ENCODE measurements at places on chromosomes 11 and 22.

DNA sequence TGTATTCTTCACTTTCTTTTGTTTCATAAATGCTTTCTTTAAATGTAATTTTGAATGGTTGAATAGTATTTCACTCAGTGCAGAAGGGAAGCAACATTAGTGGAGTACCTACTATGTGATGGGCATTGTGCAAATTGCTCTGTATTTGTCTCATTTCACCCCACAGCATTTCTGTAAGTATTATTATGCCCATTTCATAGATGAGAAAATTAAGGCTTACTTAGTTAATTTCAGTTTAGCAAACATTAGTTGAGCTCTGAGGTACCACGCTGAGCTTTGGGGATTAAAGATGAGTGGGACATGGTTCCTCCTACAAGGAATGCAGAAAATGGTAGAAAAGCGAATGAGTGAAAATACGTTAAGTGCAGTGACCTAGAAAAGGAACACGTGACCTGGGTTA lies 58.1 kb downstream of the SWAP70 start:
- no peak for DNase-seq

- peak; percentile 34 for DNase-seq
Measured at GRCh38 chr11:69293819-69294505, at the start of gene MYEOV. MYEOV (plus strand) TSS chr11:69294155; CDS start chr11:69295355, 1,200 bp downstream.

- DNase-seq: no peak
Measured at GRCh38 chr11:102416976-102417375, 35.6 kb downstream of the TMEM123 start.

- no peak for DNase-seq
Measured at GRCh38 chr11:19718051-19718450, 5.4 kb downstream of the NAV2 start.

DNA sequence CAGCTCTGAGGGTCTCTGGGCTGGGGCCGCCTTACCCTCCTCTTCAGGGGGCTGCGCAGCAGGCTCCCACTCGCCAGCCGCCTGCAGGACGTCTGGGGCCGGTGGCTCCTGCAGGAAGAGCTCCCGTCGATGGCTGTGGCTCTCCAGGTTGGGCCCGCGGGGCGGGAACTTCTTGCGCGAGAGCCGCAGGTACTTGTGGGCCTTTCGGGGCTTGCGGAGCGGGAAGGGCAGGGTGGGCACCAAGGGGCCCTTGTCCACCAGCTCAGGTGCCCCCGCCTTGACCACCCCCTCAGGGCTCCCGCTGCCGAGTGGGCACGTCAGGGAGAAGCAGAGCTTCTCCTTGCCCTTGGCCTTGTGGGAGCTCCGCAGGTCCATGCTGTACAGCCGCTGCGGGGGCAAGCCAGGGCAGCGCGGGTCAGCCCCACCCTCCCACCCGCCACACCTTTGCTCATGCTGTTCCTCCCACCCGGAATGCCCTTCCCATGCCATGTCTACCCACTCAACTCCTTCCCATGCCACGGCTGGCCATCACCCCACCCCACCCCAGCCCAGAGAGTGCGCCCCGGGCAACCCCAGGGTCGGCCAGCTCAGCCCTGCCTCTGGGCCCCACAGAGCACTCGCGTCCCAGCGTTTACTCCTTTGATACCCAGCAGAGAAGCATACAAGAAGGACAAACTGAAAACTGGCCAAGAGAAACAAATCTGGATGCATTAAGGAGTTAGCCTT lies 18.0 kb downstream of the CBX7 start:
- DNase-seq: no peak

GRCh38 chr11:17413414-17414316 lies 25.2 kb upstream of the KCNJ11 start:
- DNase-seq: no peak

DNA sequence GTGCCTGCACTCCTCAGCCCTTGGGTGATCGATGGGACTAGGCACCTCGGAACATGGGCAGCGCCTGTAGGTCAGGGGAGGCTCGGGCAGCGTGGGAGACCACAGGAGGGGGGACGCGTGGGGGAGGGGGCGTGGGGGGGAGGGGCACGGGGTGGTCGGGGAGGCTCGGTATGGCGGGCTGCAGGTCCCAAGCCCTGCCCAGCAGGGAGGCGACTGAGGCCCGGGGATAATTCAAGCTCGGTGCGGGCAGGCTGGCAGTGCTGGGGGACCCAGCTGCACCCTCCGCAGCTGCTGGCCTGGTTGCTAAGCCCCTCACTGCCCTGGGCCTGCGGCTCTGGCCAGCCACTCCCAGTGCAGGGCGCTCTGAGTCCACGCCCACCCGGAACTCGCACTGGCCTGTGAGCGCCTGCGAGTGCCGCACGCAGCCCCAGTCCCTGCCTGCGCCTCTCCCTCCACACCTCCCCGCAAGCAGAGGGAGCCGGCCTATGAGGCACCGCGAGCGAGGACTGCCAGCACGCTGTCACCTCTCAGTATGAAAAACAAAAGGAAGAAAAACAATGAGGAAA lies 1698.3 kb upstream of the RAG2 start:
- DNase-seq: no peak

DNA sequence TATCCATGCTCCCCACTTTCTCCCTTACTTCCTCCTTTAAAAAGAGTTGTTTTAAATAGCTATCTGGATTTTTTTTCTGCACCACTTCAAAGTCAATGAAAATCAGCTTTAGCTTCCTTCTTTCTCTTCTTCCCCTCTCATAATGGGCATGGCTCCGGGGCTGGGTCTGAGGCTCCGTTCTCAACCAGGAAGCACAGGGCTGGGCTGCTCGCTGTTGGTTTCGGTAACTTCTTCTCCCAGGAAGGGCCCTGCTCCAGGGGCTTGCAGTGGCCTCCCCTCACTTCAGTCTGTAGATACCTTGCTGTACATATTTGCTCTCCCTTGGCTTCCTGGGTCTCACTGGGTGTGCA lies 23.8 kb downstream of the MICAL2 start:
- no peak for DNase-seq

GRCh38 chr22:44775862-44776261 lies 23.5 kb downstream of the ARHGAP8 start:
- no peak for DNase-seq

- no peak for DNase-seq
Measured at GRCh38 chr11:112016088-112016764, 9.0 kb upstream of the DLAT start.

- no peak for DNase-seq
Measured at GRCh38 chr11:61119055-61119454, 16.8 kb downstream of the CD5 start.

DNA sequence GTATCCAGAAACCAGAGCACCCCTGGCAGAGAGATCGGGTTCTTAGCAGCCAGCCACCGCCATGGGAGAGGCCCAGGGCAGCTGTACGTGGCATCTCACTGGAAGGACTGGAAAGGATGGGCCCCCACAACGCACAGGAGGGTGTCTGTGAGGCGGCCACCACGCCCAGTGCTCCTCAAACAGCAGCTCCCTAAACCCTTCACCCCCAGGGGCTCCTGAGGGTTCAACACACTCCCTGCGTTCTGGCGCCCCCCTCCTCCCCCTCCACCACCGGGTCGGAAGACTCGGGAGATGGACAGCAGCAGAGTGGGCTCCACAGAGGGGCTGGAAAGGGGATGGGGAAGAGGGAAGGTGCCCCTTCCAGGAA lies 1.1 kb downstream of the MAPK12 start:
- no peak for DNase-seq

DNA sequence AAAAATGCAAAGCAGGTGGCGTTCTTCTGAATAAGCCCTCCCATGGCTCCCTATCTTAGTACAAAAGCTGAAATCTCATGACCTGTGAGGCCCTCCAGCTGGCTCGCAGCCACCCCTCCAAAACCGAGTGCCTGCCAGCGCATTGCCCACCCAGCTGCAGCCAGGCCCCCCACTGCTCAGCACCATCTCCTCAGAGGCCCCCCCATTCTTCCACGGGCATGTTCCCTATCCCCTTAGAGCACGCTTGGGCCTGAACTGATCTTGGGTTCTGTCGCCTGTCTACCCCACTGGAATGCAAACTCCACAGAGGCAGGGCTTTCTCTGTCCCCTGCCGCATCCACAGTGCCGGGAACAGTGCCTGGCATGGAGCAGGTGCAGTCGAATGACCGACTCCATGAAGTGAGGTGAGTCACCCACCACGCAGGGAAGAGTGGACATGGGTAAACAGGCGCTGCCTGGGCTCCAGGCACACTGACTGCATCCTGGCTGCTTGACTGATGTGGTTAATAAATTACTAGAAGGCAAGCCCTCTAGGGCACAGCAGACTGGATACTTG lies 11.3 kb upstream of the EFCAB6 start:
- no peak for DNase-seq

DNA sequence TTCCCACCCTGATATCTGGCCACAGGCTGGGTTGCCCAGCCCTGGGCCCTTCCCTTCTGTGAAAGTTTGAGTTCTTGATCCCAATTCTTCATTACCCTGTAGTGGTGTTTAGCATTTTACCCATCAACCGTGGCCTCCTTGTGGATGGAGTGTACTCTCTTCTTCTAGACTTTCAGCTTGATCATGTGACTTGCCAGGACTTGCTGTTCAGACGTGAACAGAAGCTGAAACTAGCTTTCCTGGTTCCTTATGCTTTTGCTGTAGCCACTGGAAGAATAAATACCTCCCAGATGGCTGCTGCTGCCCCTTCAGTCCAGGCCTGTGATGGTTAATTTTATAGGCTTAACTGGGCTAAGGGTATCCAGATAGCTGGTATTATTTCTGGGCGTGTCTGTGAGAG lies 32.7 kb upstream of the DAGLA start:
- DNase-seq: no peak

- DNase-seq: peak; percentile 63
Measured at GRCh38 chr11:42315846-42316245, 856.4 kb upstream of the LRRC4C start.

DNA sequence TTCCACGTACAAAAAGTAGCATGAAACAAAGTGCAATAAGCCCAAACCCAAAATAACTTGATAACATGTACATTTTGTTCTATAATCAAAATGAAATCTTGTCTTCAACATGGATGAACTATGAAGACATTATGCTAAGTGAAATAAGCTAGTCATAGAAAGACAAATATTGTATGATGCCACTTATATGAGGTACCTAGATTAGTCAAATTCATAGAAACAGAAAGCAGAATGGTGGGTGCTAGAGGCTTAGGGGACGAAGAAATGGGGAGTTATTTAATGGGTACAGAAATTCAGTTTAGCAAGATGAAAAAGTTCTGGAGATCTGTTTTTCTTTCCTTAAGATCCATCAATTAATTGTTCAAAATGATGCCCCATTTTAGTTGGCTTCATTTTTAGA lies 7.5 kb downstream of the PGM2L1 start:
- DNase-seq: no peak

- DNase-seq: no peak
Measured at GRCh38 chr11:64455456-64456261, 96.7 kb downstream of the RPS6KA4 start.

DNA sequence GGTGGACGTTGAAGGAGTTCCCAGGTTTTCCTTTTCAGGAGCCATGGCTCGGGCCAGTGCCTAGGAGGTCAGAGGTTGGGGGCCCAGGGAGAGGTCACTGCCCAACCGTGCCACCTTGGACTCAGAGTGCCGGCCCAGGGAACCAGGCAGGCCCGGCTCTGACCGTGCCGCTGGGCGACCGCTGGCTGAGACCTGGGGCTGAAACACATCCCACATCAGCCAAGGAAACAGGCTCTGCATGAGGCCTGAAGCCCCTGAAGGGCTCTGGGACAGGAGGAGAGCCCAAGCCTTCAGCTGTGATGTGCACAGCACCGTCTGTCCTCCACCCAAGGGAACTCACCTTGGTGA lies 21.9 kb upstream of the RTN4R start:
- DNase-seq: no peak

DNA sequence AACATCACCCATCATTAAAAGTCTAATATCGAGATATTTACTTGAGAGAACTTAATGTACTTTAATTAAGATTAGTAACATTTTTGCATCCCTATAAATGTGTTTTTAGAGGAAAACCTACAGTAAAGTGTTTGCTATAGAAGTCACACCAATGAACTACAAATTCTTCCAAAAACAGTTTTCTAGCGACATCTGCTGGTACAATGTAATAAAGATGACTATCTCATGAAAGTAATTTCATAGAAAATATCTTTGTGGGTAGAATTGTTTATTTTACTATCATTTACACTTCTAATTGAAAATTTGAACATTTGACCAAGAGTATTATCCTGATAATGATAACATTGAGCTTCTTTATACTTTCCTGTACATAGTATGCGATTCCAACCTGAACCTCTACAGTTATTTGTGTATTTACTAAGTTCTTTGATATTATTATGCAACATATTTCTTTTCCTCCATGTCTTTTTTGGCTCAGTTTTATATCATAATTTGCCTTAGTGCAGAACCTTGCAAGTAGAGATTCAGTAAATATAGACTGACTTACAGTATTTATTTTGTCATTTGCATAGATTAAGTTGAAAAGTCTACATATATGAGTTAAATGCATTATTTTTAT lies 252.7 kb downstream of the TMEM135 start:
- DNase-seq: peak; percentile 66

- DNase-seq: no peak
Measured at GRCh38 chr11:111765320-111765983, 737 bp downstream of the PPP2R1B start.

- no peak for DNase-seq
Measured at GRCh38 chr11:33652930-33653329, 47.7 kb downstream of the C11orf91 start.

GRCh38 chr22:45703758-45704157 lies 32.1 kb downstream of the ATXN10 start:
- no peak for DNase-seq

- DNase-seq: no peak
Measured at GRCh38 chr22:25482868-25483639, 81.4 kb upstream of the GRK3 start.

GRCh38 chr22:47796128-47796908 lies 1033.9 kb downstream of the TBC1D22A start:
- DNase-seq: no peak

- no peak for DNase-seq
Measured at GRCh38 chr11:802693-803466, 2.2 kb downstream of the PIDD1 start.

DNA sequence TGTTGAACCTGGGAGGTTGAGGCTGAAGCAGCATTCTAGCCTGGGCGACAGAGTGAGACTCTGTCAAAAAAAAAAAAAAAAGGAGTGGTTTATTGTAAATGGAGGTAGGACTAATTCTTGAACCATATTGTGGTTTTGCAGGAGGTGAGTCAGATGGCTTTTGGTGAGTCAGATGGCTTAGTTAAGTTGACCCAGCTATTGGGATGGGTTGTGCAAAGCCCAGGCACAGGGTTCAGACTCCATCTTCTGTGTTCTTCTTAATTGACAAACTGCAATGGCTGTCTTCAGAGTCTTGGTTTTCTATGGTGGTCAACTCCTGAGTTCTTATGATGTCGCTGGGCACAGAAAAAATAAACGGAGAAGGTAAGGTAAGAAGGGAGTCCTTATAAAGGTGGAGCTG lies 182.7 kb downstream of the ADAMTS15 start:
- DNase-seq: peak; percentile 93

- DNase-seq: no peak
Measured at GRCh38 chr11:69361048-69361447, 67.1 kb downstream of the MYEOV start.

DNA sequence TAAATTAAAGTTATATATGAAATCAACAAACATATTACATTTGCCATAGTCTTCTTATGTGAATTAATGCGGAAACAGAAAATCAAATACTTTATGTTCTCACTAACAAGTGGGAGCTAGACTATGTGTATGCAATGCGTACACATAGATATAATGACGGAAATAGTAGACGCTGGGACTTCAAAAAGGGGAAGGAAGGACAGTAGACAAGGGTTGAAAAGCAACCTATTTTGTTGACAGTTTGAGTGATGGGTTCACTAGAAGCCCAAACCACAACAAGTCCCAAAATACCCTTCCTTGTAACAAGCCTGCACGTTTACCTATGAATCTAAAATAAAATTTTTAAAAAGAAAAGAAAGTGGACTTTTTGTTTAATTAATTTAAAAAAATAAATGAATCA lies 430.8 kb upstream of the CNTN5 start:
- DNase-seq: no peak

GRCh38 chr11:119727523-119728151 lies 1.4 kb downstream of the NECTIN1 start:
- DNase-seq: no peak
